Activated CD8-positive, alpha-beta memory T cell treated with anti-CD3 and anti-CD28 coated beads for 1 hour (primary cell): ENCODE measurements at places on chromosomes 4 and X.

- DNase-seq: no peak
Observed at GRCh38 chr4:2792396-2792710, 532 bp upstream of the SH3BP2 start.

GRCh38 chr4:140049024-140049848, 104.7 kb downstream of the MAML3 start:
- DNase-seq: no peak

DNA sequence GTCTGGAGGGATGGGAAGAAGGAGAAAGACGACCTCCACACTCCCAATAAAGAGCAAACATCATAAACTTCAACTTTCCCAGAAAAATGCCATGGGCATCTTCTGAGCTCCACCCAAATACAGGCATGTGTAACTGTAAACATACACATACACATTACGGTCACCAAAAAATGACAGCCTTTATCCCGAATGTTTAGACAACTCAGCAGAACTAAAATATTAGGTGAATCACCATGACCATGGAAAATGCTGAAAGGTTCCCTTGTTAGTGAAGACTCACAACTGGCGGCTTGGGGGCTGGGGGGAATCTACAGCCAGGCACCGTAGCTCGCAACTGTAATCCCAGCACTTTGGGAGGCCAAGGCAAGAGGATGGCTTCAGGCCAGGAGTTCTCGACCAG, 33.0 kb downstream of the PRKX start:
- DNase-seq: no peak

DNA sequence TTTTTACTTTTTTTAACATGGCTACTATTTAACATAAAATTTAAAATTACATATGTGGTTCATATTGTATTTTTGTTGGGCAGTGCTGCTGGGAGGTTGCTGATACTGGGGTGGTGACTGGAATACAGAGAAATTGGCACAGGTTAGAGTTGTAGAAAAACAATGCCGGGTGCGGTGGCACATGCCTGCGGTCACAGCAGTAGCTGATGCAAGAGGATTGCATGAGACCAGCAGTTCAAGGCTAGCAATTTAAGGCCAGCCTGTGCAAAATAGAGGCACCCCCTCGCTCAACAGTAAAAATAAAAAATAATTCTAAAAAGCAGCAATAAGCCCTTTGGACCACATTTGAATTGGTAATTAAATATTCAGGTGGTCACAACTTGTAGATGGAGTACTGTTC, 11.8 kb upstream of the CPE start:
- no peak for DNase-seq

GRCh38 chrX:17601441-17602200, 135.7 kb upstream of the SCML1 start:
- no peak for DNase-seq

DNA sequence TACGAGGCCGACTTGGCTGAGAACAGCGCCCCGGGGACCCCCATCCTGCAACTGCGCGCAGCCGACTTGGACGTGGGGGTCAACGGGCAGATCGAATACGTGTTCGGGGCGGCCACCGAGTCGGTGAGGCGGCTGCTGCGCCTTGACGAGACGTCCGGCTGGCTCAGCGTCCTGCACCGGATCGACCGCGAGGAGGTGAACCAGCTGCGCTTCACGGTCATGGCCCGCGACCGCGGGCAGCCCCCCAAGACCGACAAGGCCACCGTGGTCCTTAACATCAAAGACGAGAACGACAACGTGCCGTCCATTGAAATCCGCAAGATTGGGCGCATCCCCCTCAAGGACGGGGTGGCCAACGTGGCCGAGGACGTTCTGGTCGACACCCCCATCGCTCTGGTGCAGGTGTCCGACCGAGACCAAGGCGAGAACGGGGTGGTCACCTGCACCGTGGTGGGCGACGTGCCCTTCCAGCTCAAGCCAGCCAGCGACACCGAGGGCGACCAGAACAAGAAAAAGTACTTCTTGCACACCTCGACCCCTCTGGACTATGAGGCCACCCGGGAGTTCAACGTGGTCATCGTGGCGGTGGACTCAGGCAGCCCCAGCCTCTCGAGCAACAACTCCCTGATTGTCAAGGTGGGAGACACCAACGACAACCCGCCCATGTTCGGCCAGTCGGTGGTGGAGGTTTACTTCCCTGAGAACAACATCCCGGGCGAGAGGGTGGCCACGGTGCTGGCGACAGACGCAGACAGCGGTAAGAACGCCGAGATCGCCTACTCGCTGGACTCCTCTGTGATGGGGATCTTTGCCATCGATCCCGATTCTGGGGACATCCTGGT, 2.4 kb downstream of the PCDH7 start:
- DNase-seq: no peak

DNA sequence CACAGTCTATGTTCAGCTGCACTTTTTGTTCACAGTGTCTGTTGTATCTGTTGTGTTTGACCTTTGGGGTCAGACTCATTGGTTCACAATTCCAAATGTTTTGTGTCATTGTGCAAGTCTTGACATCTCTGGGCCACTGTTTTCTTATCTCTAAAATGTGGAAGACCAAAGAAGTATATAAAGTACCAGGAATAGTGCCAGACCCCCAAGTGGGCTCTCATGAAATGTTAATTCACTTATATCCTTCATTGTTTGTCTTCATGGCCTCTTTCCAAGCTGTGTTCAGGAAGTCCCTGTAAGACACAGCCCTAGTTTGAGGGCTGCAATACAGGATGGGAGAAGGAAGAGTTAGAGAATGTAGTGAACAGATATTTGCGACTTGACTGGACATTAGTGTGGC, 468.3 kb upstream of the BOD1L1 start:
- no peak for DNase-seq

GRCh38 chr4:4395849-4396627, 9.1 kb downstream of the NSG1 start:
- no peak for DNase-seq

- no peak for DNase-seq
Observed at GRCh38 chrX:40945361-40945713, 139.9 kb upstream of the USP9X start.

DNA sequence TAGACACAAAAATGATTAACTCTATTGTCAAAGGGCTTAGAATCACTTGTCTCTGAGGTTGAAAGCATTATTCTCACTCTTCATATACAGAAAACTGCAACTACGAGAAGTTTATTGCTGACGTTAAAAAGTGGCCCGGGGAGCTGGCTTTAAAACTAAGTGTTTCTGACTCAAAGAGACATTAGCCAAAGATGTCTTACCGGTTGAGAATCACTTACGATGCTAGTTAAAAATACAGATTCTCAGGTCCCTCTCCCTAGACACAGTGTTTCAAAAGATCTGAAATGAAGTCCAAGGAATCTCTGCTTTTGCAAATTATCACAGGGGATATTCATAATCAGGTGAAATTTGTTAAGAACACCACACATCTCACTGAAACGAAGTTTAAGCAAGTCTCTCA, 1.2 kb downstream of the GNPDA2 start:
- DNase-seq: no peak

- no peak for DNase-seq
Observed at GRCh38 chr4:16731776-16732380, 166.6 kb downstream of the LDB2 start.

- no peak for DNase-seq
Observed at GRCh38 chr4:2284934-2285612, 23.2 kb upstream of the MXD4 start.

DNA sequence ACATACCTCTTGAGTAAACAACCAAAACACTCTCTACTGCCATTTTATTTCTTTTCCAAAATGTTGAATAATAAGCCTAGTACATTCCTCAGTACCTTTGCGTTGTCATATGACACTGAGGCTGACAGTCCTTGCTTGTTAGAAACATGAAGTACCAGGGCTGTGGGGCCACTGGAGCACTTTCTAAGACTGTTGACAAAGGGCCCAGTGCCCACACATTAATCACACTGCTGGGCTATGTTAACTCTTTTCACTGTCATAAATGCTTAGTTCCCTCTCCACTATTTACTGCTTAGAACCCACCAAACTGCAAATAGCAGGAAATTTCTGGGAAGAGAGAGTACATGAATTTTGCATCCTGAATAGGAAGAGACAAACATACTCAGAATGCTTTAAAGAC, 57.1 kb downstream of the FAM47B start:
- DNase-seq: no peak

DNA sequence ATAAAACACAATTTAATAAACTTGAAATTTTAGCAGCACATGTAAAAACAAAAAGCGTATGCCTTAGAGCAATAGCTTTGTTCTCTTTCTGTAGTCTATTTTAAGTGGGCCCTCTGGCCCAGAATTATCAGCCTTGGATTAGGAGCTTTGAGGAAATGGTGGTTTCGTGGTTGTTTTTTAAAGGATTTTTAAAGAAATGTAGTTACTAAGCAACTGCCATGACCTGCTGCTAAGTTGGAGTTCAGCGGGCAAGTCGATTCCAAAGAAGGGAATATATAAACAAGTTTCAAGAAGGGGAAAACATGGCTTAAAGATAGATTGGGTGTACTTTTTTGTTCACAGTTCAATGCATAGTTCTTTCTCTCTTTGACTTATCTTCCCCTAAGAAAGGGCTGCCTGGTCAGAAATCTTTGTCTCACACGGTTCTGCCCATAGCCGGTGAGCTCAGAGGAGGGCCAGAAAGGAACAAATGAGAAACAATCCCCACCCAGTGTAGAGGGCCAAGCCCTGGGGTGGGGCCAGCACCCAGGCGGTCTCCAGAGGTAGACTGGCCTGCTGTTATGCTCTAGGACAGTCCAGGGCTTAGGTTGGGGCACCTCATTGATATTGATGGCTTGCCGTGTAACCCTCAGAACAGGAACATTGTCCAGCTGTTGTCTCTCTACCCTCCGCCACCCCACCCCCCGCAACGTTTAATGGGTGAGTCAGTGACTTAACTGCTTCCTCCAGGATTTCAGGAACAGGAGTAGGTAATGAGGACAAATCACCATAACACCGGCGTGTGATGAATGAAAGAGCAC, 32.5 kb downstream of the DLG3 start:
- DNase-seq: no peak

- DNase-seq: no peak
Observed at GRCh38 chrX:40013266-40014195, 84.2 kb downstream of the BCOR start.
